ENCODE measurements at places on chromosomes 7 and 10.

GRCh38 chr7:131656980-131657723 lies 100.7 kb upstream of the PODXL start:
- no peak for DNase-seq

DNA sequence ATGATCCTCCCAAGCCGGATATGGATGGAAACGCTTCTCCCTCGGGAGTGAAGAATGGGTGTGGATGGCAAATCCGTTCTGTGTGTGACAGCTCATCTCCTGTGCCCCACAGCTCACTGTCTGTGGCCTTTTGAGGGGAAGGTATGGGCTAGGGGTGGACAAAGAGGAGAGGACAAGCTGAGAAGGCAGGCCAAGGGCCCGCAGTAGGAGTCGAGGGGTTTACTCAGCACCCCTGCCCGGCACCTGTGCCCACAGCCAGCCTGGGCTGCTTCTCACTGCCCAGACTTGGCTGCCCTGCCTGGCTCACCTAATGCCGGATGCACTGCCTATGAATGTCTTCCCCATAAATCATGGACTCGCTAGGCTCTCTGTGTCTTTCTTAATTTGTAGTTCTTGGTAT lies 503.8 kb downstream of the TCERG1L start:
- no peak for DNase-seq

- DNase-seq, result no peak
Observed at GRCh38 chr7:42285383-42285824, 48.4 kb upstream of the GLI3 start.

DNA sequence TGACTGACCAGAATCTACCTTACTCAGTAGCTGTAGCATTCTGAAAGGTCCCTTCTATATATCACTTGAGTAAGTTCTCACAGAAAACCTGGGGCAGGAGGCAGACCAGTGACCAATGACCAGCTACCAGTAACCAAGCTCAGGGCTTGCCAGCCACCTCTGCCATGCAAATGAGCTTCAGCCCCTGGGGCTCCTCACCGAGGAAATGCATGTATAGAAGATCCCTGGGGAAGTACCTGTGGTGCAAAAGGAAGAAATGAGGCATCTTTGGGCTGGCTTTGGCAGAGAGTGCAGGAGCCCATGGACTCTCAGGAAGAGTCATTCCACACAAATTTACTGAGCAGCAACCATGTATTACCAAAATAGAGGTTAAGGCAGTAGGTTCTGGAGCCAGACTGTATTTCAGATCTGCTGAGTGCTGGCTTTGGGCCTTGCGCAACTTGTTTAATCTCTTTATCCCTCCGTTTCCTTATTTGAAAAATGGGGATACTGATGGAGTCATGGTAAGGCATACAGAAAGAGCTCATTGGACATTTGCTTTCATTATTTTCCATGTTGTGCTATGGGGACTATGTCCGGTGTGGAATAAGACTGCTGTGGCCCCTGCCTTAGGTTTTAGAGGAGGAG lies 41.1 kb upstream of the FAM204A start:
- DNase-seq, result no peak

GRCh38 chr10:31272841-31273240 lies 46.2 kb upstream of the ZEB1 start:
- DNase-seq, result no peak

DNA sequence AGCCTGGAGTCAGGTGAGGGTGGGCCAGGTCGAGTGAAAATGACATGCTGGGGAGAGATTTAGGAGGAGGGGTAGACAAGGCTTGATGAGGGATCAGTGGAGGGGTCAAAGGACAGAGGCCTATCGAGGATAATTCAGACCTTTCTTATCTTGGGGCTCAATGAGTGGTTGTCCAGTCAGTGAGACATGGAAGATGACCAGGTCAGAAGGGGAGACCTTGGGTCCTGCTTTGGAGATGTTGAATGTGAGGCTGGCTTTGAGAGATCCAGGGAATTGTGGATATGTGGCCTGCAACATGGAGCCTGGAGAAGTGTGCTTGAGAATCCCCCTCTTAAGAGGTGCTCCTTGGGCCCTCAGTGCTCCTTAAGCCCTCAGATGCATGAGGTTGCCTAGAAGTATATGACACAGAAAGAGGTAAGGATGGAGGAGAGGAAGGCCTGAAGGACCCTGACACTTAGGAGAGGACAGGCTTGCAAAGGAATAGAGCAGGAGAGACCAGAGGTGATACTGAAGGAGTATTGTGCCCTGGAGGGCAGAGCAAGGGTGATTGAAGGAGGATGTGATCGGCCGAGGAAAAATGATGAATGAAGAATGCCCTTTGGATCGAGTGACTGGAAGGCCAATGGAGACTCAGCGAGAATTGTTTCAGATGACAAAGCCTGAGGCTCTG lies 129.8 kb upstream of the GPR26 start:
- no peak for DNase-seq

GRCh38 chr10:17412323-17412722 lies 42.1 kb downstream of the ST8SIA6 start:
- DNase-seq, result no peak

DNA sequence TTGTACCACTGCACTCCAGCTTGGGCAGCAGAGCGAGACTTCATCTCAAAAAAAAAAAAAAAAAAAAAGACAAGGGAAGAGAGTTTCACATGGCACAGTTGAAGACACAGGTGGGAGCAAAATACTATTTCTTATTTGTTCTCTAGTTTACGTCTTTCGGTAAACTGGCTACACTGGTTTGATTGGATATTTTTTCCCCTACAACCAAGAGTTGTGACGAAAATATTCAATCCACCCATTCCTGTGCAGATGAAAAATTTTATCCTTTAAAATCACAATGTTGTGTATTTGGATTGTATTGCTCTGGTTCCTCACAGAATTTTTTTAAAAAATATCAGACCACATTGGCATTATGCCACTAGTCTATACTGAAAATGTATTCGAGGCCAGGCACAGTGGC lies 14.5 kb upstream of the ABCC2 start:
- no peak for DNase-seq

DNA sequence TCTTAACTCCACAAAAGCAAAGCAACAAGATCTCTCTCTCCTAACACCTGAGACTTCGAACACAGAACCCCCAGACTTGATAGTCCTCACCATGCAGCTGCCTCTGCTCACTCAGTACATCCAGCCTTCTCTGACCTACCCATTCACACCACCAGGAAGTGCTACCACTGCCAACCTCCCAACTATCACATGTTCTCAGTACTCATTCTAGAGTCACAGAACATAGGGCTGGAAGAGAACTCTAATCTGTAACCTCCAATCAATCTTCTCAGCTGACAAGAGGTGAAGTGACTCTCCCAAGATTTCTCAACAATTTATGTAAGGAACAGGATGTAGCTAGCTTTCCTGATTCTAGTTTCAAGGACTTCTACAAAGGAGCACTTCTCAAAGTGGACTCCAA lies 3.8 kb downstream of the NUDCD3 start:
- no peak for DNase-seq

GRCh38 chr7:139494835-139495579 lies 11.5 kb upstream of the KLRG2 start:
- no peak for DNase-seq

DNA sequence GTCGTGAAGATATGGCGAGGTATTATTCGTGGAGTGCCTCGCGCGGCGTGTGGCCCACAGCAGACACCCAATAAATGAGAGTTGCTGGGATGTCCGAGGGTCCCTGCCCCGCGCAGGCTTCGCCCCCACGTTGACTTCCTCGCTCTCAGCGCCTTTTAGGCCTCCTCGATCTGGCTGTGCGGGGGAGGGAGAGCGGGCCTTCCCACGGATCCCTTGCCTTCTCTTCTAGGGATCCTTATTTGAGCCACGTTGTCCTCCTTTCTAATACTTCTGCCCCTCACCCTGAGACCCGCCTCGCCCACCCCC lies 660 bp downstream of the VCL start:
- DNase-seq, result no peak

DNA sequence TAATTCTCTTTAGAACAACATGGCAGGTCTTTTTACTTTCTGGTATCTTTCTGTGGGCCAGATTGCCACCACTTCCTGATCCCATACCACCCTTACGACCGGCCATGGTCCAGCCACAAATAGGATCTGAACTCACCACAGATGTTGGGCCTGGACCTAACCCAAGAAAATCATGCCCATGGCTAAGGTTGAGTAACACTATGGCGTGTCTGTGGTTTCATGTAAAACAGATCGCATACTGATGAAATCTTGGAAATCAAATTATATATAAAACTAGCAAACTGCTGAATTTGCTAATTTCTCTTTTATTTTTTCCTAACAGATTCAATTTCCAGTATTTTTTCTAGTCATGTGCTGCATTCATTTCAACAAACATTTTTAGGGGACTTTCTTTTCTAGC lies 77.2 kb downstream of the CH25H start:
- no peak for DNase-seq

- DNase-seq, result no peak
Observed at GRCh38 chr7:46774515-46774914, 807.4 kb downstream of the TNS3 start.

DNA sequence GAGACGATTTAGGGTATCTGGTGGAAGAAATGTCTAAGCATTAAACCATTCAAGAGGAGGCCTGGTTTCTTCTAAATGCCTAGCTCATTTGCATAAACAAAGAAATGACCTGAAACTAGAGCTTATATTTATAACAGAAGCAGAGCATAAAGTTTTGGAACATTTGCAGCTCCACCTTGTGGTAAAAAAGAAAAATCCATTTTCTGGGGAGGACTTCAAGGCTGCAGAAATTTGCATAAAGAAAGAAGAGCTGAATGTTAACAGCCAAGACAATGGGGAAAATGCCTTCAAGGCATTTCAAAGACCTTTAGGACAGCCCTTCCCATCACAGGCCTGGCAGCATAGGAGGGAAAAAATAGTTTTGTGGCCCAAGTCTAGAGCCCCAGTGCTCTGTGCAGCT lies 362.0 kb downstream of the ZNF248 start:
- DNase-seq, result no peak

- no peak for DNase-seq
Observed at GRCh38 chr10:88440541-88440940, 142.6 kb downstream of the RNLS start.

DNA sequence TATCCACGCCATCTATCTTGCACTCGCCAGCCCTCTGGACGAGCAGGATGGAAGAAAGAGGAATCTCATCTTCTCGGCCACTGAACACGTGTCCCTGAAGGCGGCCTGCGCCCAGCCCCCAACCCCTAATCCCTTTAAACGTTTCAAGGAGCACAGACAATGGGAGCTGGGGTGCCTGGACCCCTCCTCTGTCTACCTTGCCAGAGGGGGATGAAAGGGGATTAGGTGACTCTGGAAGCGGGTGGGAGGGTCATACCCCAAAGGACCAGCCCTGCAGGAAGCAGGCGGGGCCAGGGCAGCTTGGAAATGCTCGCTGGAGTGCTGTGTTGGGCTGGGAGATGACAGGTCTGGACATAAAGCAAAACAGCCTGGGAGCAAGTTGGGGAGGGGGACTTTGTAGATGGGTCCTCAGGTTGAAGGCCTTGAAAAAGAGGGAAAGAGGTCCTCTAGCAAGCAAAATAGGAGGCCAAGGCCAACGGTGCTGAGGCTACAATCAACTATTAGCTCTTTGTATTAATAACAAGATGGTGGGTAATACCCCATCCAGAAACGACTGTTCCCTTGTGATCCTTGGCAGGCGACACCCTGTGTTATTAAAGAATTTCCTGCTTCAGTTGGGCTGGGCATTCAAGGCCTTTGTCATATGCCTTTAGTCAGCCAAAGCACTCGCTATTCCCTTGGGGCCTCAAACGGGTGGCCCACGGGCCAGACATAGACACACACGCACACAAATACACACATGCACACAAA lies 126.5 kb upstream of the UNC5B start:
- DNase-seq, result no peak

Data from stimulated activated CD4-positive, alpha-beta T cell treated with anti-CD3 and anti-CD28 coated beads, Interleukin-4, amount 100 ng/mL, for 4 hours (primary cell).